ENCODE measurements at places on chromosomes 5 and 9.

DNA sequence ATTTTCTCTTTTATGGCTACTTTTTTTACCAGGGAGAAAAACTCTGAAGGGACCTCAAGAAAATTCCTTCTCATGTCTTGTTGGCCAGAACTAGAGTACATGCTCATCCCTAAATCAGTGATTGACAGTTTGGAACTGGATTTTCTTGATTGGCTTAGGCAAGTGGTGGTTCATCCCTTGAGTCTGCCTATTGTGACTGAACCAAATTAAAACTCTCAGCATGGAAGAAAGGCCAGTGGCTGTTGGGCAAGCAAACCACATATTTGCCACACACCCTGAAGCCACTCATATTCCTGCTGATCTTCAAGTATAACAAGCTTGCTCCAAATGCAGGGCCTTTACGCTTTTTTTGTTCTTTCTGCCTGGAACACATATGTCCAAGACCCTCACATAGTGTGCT is 7.2 kb upstream of the HOMER1 start:
- DNase-seq: no peak

DNA sequence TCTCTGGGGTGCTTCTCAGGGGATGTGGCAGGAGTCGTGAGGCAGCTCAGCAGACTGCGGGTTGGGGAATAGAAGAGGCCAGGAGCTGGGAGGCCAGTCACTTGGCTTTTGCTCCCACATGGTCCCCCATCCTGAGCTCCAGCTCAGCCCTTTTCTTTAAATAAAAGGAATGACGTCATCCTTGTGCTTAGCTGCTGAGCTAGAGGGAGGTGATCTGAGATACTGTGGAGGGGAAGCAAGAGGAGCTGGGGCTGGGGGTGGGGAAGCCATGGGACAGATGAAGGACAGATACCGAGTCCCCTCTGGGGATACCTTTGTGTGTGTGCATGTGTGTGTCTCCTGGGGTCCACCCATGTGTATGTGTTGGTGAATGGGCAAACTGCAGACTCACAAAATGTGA is 89.0 kb upstream of the ARAP3 start:
- DNase-seq: no peak

DNA sequence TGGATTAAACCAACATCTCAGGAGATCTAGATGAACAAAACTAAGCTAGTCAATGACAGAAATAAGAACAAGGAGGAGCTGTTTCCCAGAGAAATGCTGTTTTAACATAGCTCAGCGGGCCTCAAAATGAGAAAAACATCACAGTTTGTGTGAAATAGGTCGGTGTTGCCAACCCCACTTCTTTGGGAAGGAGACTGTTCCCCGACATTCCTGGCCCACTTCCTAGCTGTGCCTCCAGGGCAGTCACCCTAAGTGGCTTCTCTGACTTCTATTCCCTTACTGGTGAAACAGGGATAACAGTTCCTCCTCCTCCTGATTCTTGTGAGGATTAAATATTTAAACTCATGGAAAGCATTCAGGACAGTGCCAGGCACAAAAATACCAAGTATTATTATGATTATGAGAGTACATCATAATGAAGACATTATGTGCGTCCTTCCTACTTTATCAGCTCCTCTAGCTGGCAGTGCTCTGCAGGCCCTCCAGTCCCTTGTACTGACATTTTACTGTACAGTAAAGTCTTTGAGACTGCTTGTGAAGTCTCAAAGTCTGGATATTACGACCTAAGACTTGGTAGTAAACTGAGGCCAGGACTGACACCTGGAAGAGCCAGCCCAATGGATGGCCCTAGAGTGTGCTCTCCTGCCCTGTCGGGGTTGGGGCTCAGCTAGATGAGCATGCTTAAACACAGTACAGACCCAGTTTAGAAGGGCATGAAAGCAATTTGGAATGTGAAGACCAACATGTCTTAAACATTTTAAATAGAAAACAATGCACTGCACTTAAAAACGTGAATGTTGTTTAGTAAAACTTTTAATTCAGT is 7.3 kb downstream of the ISCA1 start:
- DNase-seq: no peak

DNA sequence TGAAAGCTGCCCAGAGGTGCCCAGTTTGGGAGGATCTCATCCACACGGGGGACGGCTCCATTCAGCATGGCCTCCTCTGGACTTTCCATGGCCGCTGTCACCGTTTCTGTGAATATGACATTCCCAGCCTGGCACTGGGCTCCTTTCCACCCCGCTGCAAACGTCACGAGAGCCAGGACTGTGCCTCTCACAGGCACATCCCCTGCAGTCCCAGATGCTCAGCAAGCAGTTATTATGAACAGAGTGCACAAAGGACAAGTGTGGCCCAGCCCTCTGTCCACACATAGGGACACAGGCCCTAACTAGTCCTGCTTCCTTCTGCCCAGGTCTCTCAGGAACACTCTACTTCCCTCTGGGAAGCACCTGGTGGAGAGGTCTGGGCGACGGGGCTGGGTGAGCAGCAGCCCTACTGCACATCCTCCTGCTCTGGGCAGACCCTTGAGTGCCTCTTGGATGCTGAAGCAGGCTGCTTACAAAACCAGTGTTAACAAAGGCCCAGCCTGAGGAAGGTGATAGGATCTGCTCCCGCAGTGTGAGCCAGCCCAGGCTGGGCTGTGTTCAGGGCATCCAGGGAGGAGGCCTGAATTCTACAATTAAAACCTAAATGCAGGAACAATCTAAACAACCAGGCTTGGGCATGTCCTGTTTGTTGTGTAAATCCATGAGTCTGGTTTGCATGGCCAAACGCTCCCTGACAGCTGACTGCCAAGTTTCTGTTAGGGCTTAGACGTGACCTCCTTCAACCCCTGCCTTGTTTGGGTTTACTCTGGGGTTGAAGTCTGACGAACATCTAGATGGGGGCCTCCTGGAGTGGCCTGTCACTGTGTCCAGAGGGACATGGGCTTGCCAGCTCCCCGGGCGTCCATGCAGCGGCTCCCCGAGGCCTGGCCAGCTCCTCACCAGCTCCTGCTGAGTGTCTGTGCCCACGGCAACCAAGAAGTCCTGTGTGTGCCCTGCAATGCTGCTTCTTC is 269.8 kb downstream of the GADD45G start:
- no peak for DNase-seq

GRCh38 chr5:2557435-2557834 is 194.0 kb downstream of the IRX2 start:
- no peak for DNase-seq

DNA sequence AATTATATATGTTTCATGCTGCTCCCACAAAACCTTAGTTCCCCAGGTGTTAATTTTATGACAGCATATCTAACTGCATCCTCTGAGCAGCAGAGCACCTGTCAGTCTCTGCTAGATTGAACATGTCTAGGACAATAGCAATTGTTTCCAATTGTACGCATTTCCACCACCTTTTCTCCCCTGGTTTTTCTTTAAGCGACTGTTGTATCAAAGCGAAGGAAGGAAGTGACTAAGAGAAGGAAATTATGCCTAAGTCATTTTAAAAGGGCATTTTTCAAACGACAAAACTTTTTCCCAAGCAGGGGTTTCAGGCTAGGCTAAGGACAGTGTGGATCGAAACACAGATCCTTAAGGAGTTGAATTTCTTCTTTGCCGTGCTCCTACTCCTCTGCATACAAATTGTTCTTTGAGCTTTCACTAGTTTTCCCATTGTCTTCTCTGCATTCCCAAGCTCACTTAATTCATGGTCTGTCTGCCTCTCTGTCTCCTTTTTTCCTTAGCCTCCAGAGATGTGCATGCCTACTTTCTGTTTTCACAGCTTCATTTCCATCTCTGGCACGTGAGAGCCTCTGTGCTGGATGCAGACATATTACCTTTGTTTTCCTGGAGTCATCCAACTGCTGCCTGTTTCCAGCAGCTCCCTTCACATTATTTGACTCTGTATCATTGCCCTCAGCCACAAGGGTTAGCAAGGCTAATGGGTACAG is 39.4 kb upstream of the STARD4 start:
- DNase-seq: no peak

DNA sequence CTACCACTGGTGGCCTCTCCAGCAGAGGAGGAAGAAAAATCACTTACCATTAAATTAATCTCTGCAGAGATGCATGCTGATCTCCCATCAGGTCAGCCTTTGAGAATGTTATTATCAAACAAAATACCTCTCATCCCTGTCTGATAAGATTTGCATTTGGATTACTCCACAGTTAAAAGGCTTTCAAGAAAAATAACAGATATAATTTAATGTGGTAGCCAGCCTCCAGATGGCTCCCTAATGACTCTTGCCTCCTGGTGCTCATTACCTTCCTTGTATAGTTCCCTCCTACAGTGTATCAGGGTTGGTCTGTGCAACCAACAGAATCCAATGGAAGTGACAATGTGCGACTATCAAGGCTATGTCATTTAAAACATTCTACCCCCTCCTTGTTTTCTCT is 63.6 kb upstream of the TNPO1 start:
- DNase-seq: no peak

GRCh38 chr9:38486056-38486615 is 61.9 kb upstream of the IGFBPL1 start:
- DNase-seq: no peak

DNA sequence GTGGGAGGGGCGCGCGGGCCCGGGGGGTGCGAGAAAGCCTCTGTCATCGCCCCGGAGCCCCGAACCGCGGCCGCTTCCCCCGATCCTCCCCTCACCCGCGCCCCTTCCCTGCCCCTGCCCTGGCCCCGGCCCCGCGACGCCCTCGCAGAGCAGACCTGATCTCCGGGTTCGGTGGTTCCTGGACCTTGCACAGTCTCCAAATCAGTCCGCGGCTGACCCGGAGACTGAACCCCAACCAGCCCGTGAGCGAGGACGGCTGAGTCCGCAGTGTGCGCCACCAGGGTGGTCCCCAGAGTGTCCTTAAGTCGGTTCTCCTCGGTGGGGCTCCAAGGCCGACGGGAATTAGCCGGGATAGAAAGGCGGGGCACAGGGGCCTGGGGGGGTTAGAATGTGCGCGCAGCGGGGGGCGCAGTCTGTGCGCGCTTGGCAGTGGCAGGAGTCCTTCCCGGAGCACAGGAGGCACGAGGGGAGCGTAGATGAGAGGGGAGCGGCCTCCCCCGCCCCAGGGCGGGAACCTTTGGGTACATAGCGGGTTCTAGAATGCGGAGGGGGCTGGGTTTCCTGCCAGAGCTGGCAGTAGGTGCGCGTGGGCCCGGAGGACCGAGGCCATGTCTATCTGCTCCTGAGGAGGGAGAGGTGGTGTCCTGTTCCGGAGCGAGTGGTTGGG is 779 bp downstream of the PKN3 start:
- no peak for DNase-seq

DNA sequence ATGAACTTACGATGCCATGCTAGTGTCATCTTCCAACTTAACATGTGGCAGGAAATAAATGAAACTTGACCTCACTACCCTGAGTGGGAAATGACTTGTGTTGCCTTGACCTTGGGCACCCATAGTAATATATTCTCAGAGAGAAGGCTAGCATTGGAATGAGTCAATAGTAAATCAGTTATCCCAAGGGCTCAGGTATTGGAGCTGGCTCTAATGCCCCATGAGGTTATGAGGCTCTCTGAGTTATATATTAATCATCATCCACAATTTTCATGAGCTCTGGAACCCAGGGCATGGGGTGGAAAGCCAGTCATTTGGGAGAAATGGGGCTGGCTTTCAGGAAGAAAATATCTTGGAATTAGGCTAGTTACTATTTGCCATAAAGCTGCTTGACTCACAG is 42.4 kb upstream of the SMIM32 start:
- no peak for DNase-seq

GRCh38 chr5:68288707-68289134 is 73.2 kb downstream of the PIK3R1 start:
- no peak for DNase-seq

GRCh38 chr5:64773533-64773932 is 4.8 kb downstream of the CWC27 start:
- no peak for DNase-seq

DNA sequence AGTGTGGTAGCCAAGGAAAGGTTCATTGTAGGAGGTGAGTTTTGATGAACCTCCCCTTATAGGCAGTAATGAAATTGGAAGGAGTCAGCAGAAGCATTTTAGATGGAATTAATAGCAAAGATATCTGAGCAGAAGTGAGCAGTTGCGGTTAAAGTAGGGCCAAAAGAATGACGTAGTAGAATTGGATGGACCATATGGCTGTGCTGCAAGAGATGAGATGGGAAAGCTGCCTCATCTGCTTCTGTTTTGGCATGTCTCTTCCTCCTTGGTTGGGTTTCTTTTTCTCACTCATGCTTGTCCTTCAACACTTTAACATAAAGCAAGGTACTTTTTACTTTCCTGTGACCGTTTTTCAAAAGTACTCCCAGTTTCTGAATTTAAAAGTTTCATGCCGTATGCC is 55.8 kb downstream of the AQP7 start:
- DNase-seq: no peak

GRCh38 chr9:113298924-113299770 is 4.0 kb downstream of the RNF183 start:
- no peak for DNase-seq

GRCh38 chr5:76178913-76179312 is 95.7 kb downstream of the SV2C start:
- no peak for DNase-seq

DNA sequence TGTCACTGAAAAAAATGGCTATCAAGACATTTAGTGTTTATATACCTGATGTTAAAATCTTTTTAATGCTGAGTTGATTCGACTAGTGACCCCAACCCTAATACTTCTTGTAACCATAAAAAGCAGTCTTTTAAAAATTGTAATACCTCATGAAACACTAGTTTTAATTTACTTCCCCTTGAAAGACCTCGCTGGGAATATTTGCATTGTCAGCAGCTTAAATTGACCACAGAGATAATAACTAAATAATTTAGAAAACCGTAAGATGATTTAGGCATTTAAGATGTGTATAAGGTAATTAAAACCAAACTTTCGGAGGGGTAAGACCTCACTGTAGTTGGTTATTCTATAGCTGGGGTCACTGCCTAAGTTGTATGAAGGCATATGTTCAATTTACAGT is 89.8 kb downstream of the FGF10 start:
- no peak for DNase-seq

GRCh38 chr5:145283141-145283810 is 551.9 kb downstream of the PRELID2 start:
- DNase-seq: no peak

DNA sequence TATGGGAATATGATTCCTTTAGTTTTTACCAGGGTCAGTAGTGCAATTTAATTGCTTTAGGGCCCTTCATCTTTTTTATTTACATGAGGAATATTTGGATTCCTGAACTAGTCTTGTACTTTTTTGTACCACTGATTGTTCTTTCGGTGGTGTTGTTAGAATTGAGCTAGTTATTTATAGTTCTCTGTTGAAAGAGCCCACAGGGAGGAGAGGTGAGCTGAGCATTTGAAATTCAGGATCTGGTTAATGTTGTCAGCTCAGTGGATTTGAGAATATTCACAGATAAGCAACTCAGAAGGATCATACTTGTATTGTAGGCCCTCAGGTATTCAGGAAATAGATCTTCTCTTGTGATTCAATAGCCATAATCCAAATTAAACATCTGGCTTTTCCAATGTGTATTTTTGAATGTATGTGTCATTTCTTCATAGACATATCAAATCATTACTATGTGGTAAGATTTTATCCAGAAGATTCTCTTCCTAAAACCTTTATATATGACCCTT is 613.2 kb downstream of the ISL1 start:
- DNase-seq: no peak

DNA sequence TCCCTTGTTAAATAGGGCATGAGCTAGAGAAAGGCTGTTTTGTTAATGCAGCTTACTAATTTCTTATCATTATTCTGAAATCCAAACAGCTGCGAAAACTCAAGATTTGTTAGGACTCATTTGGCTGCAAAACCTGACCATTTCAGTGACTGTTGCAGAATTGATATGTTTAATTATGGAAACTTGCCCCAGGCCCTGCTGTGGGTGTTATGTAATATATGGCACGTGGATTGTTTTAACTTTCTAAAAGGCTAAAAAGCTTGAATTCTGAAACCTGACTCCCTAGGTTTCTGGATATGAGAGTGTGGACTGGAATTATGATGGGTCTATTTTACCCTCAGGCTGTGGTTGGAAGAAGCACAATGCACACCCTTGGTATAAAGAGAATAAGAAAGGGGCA is 4.4 kb downstream of the IL9 start:
- DNase-seq: no peak
